ENCODE measurements at places on chromosomes 4 and X.

- DNase-seq: peak; percentile 73
Measured at GRCh38 chr4:77697860-77698590, 92.4 kb downstream of the CXCL13 start.

DNA sequence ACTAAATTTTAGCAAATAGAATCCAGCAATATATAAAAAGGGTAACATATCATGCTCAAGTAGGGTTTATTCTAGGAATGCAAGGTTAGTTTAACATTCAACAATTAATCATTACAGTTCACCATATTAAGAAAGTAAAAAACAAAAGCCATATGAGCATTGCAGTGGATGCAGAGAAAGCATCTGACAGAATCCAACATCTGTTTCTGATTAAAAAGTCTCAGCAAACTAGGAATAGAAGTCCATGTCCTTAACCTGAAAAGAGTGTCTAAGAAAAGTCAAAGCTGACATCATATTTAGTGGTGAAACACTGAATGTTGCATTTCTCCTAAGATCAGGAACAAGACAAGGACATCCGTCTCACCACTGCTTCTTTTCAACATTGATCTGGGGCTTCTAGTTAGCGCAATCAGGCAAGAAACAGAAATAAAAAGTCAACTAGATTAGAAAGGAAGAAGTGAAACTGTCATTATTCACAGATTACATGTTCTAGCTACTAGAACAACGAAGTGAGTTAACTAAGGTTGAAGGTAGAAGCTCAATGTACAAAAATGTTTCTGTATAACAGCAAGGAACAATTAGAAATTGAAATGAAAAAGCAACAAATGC, 49.3 kb downstream of the MRPL1 start:
- DNase-seq: peak; percentile 95

- DNase-seq: no peak
Measured at GRCh38 chrX:130552444-130553073, 150.8 kb downstream of the RBMX2 start.

- DNase-seq: no peak
Measured at GRCh38 chr4:85548116-85548515, 73.2 kb downstream of the ARHGAP24 start.

- no peak for DNase-seq
Measured at GRCh38 chr4:4889781-4890180, 30.3 kb downstream of the MSX1 start.

GRCh38 chrX:71815121-71815905, 52.2 kb downstream of the CXorf49B start:
- DNase-seq: no peak

DNA sequence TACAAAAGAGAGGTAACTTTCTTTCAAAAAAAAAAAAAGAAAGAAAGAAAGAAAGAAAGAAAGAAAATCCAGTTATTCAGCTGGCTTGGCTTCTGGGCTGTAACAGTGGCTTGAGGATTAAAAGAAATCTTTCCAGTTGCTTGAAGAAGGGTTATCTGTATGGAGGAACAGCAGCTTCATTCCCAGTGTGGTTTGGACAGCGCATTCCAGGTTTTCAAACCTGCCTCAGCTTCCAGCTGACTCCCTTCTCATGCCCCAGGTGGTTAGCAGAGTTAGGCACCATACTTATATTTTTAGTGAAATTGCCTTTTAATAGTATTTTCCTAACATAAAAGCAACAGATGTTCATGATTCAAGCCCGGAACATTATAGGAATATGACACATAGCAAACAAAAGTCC, 48.6 kb downstream of the TMEM164 start:
- DNase-seq: no peak

- no peak for DNase-seq
Measured at GRCh38 chrX:147322496-147322895, 508.0 kb upstream of the CXorf51A start.

DNA sequence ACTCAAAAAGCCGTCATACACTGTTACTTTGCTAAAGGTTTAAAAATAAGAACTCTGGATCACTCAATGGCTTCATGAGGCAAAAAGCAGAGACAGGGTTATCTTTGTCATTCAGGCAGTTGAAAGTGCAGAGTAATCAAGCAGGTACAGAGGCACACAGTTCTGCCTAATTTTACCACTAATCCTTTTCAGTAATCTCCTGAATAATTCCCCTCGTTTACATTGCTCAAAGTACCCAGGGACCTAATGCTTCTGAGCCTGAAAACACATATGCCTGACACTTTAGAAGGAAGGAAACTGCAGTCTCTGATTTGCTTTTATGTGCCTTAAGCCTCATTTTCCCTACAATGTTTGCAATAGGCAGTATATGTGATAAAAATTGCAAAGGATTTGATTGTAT, 71.4 kb upstream of the TRAM1L1 start:
- DNase-seq: no peak

GRCh38 chrX:95791876-95792275, 892.8 kb upstream of the DIAPH2 start:
- no peak for DNase-seq

DNA sequence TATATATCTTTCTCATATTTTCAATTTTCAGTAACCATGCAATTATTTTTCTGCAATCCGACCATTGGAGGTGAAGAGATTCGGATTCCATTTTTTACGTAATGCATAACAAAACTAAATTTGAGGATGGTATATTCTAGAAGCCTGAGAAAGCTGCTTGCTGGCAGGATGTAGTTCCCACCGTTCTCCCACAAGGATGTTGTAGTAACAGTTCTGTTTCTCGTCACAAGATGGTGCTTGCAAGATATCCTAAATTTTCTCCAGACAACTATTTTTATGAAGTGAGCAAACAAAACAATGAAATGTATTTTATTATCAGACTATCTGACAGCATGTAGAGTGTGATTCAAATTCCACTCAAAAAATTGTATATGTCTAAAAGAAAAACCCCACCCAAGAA, 10.7 kb downstream of the PWWP3B start:
- no peak for DNase-seq

DNA sequence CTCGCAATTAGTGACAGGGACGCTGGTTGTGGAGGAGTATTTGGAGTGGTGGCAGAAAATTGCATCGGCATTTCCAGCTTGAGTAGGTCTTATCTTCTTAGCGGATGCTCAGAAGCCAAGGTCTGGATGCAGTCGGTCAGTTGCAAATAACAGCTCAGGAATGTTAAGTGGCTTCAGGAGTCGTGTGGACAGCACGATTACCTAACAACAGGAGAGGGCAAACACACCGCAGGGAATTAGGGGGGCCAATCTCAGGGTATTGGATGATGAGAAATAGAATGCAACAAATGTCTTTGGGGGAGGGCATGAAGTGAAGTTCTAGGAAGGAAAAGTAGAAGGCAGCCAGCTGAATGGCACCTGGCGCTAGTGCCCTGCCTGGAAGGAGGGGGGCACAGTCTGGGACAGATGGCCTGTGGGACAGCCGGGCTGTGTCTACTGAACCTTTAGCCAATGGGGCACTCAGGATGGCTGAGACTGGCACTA, 11.8 kb downstream of the RASL11B start:
- DNase-seq: no peak

GRCh38 chr4:102726068-102726467, 34.7 kb downstream of the MANBA start:
- DNase-seq: no peak

- no peak for DNase-seq
Measured at GRCh38 chr4:19254486-19254885, 997.2 kb upstream of the SLIT2 start.

DNA sequence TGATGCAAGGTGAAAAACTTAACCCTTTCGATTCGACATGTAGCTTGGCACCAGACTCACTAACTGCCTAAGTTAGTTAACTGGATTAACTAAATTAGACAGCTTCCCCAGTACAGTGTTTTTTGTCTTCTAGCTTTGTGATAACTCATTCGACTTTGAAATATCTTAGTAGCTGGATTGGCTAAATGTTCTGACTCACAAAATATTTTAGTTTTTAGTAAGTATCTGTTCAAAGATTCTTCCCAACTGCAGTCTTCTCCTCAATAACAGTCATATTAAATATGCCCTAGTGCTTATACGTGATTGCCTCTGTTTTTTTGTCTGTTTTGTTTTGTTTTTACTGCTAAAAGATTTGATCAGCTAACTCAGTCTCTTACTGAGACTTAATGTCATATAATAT, 102.9 kb downstream of the KCNIP4 start:
- DNase-seq: no peak

DNA sequence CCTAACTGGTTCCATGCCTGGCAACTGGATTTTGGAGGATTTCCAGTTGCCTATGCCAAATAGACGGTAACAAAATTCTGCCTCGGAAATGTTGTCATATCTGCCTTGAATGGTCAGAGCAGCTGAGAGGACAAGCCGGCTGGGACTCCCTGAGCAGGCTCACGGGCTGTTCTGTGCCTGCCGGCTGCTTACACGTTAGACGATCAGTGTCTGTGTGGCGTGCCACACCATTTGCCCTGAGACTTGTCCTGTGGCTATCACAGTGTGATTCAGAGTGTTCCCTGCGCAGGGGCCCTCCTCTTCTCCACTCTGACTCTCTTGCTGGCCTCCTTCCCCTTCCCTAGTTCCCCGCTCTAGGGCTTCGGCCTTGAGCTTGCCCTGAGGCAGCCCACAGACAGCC, 42.4 kb downstream of the RAI2 start:
- DNase-seq: no peak

GRCh38 chrX:46683048-46683447, 75.9 kb downstream of the SLC9A7 start:
- DNase-seq: no peak

- DNase-seq: peak; percentile 54
Measured at GRCh38 chrX:31223817-31224216, 152.0 kb upstream of the FTHL17 start.

DNA sequence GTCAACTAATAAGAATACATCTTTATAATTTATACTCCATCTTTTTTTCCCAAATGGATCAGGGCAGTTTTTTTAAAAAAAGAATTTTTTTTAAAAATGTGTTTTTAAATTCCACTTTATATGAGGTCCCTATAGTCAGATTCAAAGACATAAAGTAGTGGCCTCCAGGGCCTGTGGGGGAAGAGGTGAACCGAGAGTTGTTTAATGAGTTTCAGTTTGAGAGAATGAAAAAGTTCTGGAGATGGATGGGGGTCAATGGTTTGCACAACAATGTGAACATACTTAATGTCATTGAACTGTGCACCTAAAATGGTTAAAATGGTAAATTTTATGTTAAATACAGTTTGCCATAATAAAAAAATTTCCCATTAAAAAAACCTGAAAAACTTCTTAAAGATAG, 53.8 kb downstream of the ZNF827 start:
- DNase-seq: no peak

GRCh38 chr4:7770224-7771050, 169.2 kb downstream of the AFAP1 start:
- peak; percentile 8 for DNase-seq

DNA sequence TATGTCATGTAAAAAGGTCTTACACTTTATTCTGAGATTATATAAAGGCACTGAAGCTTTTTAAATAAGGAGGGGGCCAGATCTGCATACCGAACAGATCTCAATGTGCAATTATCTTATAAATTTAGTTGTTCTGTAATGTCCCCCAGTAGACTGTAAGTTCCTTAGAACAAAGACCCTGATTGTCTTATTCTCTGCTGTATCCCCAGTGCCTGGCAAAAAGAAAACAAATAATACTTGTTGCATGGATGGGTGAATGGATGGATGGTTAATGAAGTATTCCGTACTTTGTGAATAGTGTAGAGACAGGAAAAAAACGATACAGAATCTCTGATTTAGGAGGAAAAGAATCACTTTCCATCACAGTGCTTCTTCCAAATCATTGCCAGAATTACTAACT, 141.5 kb downstream of the CHM start:
- no peak for DNase-seq

GRCh38 chrX:23854945-23855344, 52.8 kb downstream of the APOO start:
- peak; percentile 27 for DNase-seq

GRCh38 chr4:7990807-7991459, 51.3 kb upstream of the AFAP1 start:
- DNase-seq: no peak
